ENCODE measurements at places on chromosomes 2 and 18. TPM values are rescaled to one million over a fixed set of nuclear protein-coding genes. Genes with fewer than 3 reads are reported as not detected.
A peak's percentile ranks its signal among the peaks of the same experiment; 100 is the strongest.

The MAPK4 gene
- total RNA-seq = 1.9 TPM

The FAM110C gene
- 14.0 TPM for total RNA-seq

The HRH4 gene
- not detected for total RNA-seq

The LRRTM4 gene
- not detected for total RNA-seq

The AGXT gene
- not detected for total RNA-seq

The TTR gene
- total RNA-seq = not detected

The ANKRD30B gene
- not detected for total RNA-seq

The RNASEH1 gene
- 9.8 TPM for total RNA-seq

The DCDC2C gene
- total RNA-seq = not detected

The MERTK gene
- total RNA-seq = 5.5 TPM

DNA sequence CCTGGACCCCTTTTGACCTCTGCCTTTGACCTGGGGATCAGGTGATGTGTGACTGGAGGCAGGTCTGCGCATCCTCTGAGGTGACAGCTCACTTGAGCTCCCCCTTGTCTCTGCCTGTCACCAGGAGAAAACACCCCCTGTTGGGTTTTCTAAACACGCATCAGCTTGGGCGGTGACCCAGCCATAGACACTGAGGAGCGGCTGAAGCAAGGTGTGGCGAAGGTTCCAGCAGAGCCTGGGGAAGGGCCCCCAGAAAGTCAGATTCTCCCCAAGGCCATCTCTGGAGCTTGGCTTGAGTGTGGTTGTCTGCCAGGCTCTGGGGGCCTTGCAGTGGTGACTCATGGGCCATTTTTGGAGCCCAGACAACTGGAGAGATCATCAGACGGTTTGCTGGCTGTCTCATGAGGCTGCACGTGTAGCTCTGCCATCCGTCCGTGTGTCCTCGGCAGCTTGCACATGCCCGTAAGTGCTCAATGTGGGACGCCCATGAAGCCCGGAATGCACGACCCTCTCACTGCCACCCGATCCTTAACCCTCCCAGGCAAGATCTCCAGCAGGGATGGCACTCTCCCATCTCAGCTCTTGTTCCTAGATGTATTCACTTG is 29.4 kb downstream of the SIX3 start:
- H3K27me3 ChIP-seq = peaks cover 17% of the 10 kb centered on the region
- H3K36me3 ChIP-seq = no peaks in the 10 kb centered on the region
- H3K4me3 ChIP-seq = no peak overlapping the region
- DNase-seq = no peak
- no peaks in the 10 kb centered on the region for H3K4me1 ChIP-seq

DNA sequence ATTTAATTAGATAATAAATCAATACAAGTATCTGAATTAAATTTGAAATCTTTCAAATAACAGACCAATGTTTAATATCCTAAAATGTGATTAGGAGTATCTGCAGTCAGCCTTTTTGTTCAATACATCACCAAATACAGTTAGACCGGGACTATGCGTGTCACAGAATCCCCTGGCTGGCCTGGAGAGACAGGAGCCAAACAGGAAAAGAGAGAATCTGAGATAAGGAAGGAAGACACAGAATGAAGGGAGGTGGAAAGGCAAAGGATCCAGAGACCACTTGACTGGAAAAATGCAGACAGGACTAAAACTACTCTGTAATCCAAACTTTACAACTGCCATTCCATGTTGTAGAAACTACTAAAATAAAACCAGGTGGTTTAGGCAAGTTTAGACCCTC is 66.3 kb downstream of the SIGLEC15 start:
- no peak overlapping the region for H3K27ac ChIP-seq
- no peaks in the 10 kb centered on the region for H3K4me1 ChIP-seq
- no peaks in the 10 kb centered on the region for H3K27me3 ChIP-seq

DNA sequence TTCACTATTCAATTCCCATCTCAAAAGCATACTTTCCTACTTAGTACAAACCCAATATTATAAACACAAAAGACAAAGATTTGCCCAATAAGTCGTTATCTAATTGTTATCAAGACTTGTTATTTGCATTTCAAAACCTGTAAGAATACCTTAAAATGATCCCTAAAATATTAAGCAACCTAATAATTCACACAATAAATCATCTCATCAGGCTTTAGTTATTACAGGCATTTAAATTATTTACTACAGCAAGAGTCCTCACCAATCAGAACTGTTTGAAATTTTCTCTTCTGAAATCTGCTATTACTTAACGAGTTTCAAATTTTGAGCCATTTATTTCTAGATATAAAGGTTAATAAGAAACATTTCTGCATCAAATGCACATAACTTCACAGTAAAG is 1.6 kb downstream of the CCDC88A start:
- H3K4me1 ChIP-seq = peaks cover 26% of the 10 kb centered on the region
- no peaks in the 10 kb centered on the region for H3K36me3 ChIP-seq
- no peak overlapping the region for H3K27ac ChIP-seq
- H3K4me3 ChIP-seq = peak overlapping the region; percentile 86
- DNase-seq = no peak

- H3K36me3 ChIP-seq = no peaks in the 10 kb centered on the region
- no peaks in the 10 kb centered on the region for H3K27me3 ChIP-seq
- no peak overlapping the region for H3K27ac ChIP-seq
Measured at GRCh38 chr18:72940986-72941385, 73.2 kb upstream of the NETO1 start.

- no peaks in the 10 kb centered on the region for H3K27me3 ChIP-seq
- H3K4me1 ChIP-seq = no peaks in the 10 kb centered on the region
- no peaks in the 10 kb centered on the region for H3K36me3 ChIP-seq
- no peak overlapping the region for H3K4me3 ChIP-seq
- DNase-seq = no peak
Measured at GRCh38 chr2:162490052-162490717, 146.3 kb downstream of the GCA start.

DNA sequence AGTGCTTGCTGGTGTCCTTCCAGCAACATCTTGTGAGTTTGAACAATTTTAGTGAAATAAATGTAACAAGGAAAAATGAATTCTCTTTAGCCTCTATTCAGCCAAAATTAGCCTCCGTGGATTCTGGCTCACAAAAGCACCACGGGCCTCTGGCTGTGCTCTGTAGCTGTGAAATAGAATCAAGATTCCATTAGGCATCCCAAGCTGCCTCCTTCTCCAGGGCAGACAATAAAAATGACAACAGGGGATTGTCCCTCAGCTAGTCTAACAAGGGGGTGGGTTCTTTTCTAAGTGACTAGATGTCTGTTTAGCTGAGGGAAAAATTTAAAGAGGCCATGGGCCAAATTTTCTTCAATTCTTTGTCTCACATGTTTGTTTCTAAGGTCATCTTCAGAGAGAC is 254.7 kb upstream of the FIGN start:
- H3K4me1 ChIP-seq = no peaks in the 10 kb centered on the region
- H3K36me3 ChIP-seq = no peaks in the 10 kb centered on the region

DNA sequence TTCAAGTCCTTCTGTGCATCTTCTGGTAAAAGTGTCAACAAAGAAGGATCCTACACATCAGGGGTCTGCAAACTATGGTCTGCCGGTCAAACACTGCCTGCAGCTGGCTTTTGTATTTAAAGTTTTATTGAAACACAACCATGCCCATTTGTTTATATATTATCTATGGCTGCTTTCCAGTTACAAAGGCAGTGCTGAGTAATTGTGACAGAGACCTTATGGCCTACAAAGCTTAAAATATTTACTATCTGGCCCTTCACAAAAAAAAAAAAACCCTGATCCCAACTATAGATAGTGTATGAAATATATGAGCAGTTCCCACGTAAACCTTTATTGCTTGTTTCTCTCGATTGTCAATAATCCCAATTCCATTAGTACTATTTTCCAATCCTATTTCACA is 101.4 kb downstream of the RBMS1 start:
- H3K4me1 ChIP-seq = peaks cover 72% of the 10 kb centered on the region
- DNase-seq = no peak
- no peaks in the 10 kb centered on the region for H3K36me3 ChIP-seq
- no peaks in the 10 kb centered on the region for H3K27me3 ChIP-seq

DNA sequence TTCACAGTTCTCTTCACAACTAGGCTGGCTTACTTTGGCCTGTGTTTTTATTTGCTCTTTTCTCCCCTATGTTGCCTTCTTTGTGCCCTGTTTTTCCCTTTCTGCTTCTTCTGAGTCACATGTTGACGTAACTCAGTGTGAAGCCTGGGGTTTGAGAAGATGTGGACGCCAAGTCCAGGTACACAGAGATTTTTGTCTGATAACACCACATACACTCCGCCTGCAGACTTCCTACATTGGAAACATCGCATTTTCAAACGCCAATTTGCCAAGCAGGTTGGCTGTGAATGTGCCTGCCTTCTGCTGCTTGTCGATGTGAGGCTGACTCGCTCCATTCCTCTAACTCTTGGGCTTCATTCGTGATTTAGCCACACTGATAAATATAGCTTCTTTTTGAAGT is 62.6 kb upstream of the FN1 start:
- no peak overlapping the region for H3K4me3 ChIP-seq
- H3K4me1 ChIP-seq = no peaks in the 10 kb centered on the region
- no peak overlapping the region for H3K27ac ChIP-seq

DNA sequence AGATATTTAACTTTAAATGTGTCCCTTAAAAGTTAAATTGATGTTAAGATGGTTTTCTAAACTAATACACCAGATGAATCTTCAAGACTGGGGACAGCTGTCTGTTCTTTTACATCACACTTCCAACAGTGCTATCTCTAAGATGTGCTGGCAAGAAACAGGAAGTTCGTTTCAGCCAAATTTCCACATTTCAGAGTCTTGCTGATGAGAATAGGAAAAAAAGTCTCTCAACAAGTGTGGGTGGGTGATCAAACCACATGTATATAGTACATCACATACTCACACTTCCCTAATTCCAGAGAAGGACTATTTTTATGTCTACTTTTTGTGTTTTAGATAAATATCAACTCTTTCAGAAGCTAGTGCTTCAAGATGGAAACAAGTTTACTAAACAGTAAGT is 1712.8 kb upstream of the TMEFF2 start:
- H3K27ac ChIP-seq = no peak overlapping the region
- no peaks in the 10 kb centered on the region for H3K27me3 ChIP-seq
- H3K4me3 ChIP-seq = no peak overlapping the region
- H3K4me1 ChIP-seq = no peaks in the 10 kb centered on the region
- H3K36me3 ChIP-seq = no peaks in the 10 kb centered on the region

GRCh38 chr2:19753314-19753713 is 148.5 kb downstream of the TTC32 start:
- H3K4me3 ChIP-seq = no peak overlapping the region
- H3K4me1 ChIP-seq = peaks cover 7% of the 10 kb centered on the region
- no peak overlapping the region for H3K27ac ChIP-seq
- no peaks in the 10 kb centered on the region for H3K36me3 ChIP-seq
- H3K27me3 ChIP-seq = no peaks in the 10 kb centered on the region
- DNase-seq = no peak

DNA sequence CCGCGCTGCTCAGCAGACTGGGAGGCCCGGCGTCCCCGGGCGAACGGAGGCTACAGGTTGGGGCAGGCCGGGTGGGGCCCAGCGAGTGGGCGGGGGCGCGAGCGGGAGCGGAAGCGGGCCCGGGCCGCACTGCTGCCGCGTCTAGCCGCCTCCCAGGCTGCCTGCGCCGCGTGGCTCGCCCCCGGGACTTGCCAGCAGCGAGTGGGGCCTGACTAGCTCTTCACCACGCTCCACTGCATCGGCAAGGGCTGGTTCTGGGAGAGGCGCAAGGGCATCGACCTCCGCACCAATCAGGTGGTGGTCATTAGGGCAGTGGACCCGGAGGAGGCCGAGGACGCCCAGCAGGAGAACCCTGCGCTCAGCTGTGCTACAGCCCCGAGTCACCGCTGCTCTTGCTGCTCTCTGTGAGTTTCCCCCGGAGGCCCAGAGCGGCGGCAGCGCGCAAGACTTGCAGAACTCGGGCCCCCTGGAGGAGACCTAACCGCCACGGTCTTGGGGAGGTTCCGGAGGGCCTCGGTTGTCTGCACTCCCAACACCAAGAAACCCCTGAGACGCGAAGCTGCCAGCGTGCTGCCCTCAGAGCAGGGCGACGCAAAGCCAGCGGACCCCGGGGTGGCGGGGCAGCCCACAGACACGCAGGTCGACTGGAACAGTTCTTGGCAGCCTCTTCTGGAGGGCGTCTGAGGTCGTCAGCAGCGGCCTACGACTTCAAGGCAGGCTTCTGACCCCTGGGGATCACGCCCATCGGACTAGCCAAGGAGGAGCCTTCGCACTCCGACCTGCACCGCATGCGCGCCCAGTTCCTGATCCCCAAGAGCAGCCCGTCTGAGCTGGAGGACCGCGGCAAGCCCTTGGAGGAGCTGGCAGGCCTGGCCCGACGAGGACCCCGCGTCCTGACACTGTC is 27.2 kb upstream of the PTPN2 start:
- no peaks in the 10 kb centered on the region for H3K36me3 ChIP-seq
- peaks cover 8% of the 10 kb centered on the region for H3K4me1 ChIP-seq
- H3K27ac ChIP-seq = no peak overlapping the region
- no peak for DNase-seq
- H3K4me3 ChIP-seq = peak overlapping the region; percentile 43
- H3K27me3 ChIP-seq = peaks cover 24% of the 10 kb centered on the region

GRCh38 chr2:153967248-153967973 is 95.7 kb downstream of the GALNT13 start:
- DNase-seq = no peak
- no peaks in the 10 kb centered on the region for H3K4me1 ChIP-seq
- H3K36me3 ChIP-seq = no peaks in the 10 kb centered on the region
- no peak overlapping the region for H3K4me3 ChIP-seq
- no peak overlapping the region for H3K27ac ChIP-seq

GRCh38 chr18:62959481-62959880 is 244.1 kb downstream of the PHLPP1 start:
- no peak for DNase-seq
- H3K4me1 ChIP-seq = no peaks in the 10 kb centered on the region
- H3K27ac ChIP-seq = no peak overlapping the region
- no peaks in the 10 kb centered on the region for H3K27me3 ChIP-seq
- peaks cover 24% of the 10 kb centered on the region for H3K36me3 ChIP-seq

- no peaks in the 10 kb centered on the region for H3K27me3 ChIP-seq
- H3K27ac ChIP-seq = peak overlapping the region; percentile 10
- H3K36me3 ChIP-seq = no peaks in the 10 kb centered on the region
- peaks cover 15% of the 10 kb centered on the region for H3K4me1 ChIP-seq
- no peak for DNase-seq
Measured at GRCh38 chr2:197205585-197206215, 104.9 kb downstream of the ANKRD44 start.

DNA sequence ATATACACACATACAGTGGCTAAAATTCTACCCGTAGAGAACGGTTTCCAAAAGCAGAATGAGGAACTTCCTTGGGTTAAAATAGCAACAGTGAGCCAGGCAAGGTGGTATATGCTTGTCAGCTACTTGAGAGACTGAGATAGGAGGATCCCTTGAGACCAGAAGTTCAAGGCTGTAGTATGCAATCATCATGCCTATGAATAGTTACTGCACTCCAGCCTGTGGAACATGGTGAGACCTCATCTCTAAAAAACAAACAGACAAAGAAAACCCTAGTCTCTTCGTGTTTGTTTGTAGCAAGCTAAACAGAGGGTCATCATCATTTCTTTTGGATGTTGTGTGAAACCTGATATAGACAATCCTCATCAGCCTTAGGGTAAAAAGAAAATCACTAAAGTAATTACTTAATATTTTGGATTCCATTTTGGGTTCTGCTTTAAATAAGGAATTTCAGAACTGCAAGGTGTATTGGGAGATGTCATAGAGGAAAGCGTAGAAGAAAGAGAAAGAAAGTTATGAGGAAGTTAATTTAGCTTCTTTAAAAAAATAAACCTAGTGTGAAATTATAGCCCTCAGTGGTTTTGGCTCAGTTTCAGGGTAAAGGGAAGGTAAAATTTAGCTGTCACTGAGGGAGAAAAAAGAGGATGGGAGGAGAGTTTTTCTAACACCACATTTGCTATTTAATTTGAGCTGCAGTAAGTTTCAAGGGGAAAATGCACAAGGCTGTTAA is 46.5 kb downstream of the PLEK start:
- H3K4me3 ChIP-seq = no peak overlapping the region
- H3K4me1 ChIP-seq = no peaks in the 10 kb centered on the region
- H3K27ac ChIP-seq = no peak overlapping the region
- H3K36me3 ChIP-seq = no peaks in the 10 kb centered on the region

Data from suprapubic skin (tissue), 4 donors.